Fibroblast of skin of back (primary cell): ENCODE measurements at places on chromosomes 1 and 21.
A peak's percentile ranks its signal among the peaks of the same experiment; 100 is the strongest.

DNA sequence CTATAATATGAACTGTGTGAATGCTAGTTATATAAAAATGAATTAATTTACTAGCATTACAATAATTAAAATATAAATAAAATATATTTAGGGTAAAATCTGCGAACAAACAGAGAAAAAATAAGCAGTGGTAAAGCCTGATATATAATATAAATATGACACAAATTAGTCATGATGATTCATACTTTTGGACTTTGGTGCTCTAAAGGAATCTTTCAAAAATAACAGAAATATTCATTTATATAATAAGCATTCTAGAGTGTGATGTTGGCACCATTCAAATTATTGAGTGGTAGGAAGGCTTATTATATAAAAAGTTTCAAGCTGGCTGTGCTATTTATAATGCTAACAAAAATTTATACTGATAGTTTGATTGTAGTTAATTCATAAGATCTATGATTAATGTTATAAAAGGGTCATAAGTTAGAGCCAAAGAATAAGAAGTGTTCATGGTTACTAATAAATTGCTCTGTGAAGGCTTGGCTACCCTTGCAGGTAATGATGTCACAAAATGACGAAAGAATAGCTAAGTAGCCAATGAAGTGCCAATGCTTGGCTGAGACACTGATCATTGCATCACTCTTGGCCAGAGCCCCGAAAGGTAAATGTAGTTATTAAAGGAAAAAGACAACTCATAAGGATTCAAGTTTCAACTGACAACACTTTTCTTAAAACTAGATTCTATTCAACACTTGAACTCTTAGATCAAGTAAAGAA lies 108.7 kb downstream of the USH2A start:
- DNase-seq = peak; percentile 60

GRCh38 chr1:228512781-228513198 lies 25.6 kb downstream of the RNF187 start:
- DNase-seq = no peak

DNA sequence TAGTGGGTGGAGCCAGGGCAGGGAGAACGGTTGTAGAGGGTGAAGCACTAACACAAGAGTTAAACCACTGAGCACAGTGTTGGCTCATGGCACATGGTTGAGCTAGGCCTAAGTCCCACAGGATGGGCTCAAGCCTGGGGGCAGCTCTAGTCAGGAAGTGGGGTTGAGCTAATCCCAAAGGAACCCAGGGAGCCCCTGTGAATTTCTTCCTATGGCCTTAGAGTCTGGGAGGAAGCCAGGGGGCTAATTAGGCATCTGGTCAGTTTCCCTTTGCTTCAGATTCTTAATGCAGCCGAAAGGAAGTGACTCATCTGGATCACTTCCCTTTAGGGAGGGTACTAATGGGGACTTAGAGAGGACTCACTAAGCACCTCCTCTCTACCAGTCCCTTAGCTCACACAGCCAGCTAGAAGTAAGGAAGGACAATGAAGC lies 10.1 kb downstream of the CFAP45 start:
- peak; percentile 97 for DNase-seq

GRCh38 chr1:184604152-184604900 lies 150.3 kb downstream of the EDEM3 start:
- DNase-seq = no peak

- no peak for DNase-seq
Observed at GRCh38 chr1:157482174-157482573, 70.1 kb downstream of the FCRL5 start.

GRCh38 chr1:51288578-51288977 lies 41.8 kb downstream of the TTC39A start:
- DNase-seq = no peak

DNA sequence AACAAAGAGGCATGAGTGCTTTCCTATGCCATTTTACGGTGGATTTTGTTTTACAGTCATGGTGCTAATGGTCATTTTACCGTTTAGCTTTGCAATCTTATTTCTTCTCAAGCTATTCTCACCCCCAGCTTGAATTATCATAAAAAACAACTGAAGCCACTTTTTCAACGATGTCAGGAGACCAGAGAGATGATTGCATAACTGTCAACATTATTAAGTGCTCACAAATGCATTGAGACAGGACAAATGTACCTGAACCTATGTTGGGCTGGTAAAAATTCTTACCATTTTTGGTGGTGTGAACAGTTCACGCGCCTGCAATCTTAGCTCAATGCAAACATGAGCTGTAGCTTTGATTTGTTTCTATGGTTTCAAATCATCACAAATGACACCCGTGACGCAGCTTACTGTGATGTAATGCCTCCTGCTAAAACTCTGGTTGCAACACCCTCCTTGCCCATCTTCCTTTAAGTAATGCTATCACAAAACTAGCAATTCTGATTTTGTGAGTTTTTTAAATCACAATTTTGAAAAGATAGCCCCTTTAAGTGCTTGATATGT lies 104.4 kb downstream of the UCHL5 start:
- DNase-seq = no peak

GRCh38 chr1:61910035-61910434 lies 167.8 kb downstream of the PATJ start:
- no peak for DNase-seq
